AG04450 (cell line): ENCODE measurements at places on chromosomes 3 and 15.

DNA sequence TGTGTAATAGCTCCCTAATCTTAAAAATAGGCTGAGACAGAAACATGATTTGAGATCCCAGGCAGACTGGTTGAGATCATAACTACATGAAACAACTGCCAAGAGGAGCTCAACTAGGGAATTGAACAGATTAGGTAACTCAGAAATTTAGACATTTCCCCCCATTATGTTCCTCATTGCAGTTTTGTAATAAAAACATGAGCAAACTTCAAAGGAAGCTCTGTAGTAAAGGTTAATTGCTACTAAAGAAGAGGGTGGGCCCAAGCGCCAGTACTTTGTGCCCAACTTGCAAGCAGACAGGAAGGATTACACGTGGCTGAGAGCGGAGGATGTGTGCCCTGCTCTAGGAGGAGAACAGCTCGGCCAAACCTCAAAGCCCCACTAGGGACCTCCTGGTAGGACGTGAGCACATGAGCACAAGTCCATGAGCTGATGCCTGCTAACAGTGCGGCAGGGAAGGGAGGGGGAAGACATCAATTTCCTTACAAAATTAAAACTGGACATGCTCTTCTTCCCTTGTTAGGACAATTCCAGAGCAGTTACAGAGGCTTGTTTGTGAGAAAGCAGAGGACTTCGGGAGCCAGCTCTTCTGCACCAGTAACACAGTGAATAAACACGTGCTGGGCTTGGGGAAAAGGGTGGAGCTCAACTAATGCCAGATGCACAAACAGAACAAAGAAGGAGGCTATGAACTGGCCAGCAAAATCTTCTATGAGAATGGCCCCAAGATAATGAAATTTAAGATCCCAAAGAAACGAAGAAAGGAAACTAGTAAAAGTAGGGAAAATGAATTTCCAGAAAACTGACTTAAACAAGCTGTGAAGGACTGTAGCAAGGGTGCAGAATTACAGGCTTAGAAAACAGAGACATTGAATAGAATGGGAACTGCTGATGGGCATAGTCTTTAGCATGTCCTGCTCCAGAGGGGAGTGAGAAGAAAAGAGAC lies 275.5 kb downstream of the MECOM start:
- DNase-seq: no peak

GRCh38 chr3:157148196-157148889 lies 11.6 kb downstream of the CCNL1 start:
- DNase-seq: no peak

GRCh38 chr3:133695560-133696171 lies 33.9 kb upstream of the TOPBP1 start:
- no peak for DNase-seq

DNA sequence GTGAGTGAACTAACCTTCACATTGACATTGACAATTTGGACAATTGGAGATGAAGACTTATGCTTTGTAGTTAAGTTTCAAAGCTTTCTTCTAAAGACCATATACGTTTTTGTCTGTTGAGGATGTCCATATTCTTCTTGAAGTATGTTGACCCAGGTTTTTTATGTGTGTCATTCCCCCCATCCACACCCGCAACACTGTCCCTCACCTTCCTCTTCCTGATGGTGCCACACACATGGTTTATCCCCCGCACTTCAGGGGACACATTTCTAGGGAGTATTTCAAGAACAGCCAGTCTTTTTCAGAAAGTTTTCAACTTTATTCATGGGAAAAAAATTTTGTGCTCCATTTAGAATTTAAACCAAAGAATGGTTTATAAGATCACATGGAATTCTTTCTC lies 105.1 kb downstream of the GHSR start:
- no peak for DNase-seq
